Left renal cortex interstitium (tissue), 4 donors: ENCODE measurements at places on chromosomes 7 and 10.

DNA sequence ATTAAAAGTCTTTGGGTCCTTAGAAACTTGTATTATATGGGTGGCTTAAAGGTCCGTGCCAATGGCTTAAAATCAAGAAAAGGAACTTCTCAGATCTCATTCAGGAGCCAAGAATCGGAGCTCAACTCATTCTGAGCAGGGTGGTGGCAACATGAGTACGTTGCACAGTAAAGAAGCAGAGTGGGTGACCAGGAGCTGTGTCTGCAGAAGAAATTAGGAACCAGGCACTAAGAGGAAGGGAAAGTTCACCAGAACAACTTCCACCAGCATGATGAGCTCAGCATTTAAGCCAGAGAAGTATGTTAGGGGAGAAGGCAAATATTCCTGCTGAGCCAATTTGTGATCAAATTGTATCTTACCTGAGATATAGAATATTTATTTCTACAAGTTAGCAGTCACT lies 236.0 kb upstream of the NRP1 start:
- DNase-seq, result no peak

GRCh38 chr10:61774031-61774430 lies 111.3 kb downstream of the CABCOCO1 start:
- no peak for DNase-seq

GRCh38 chr10:79377557-79378382 lies 30.5 kb downstream of the PPIF start:
- no peak for DNase-seq

GRCh38 chr7:157861551-157861950 lies 524.7 kb downstream of the DNAJB6 start:
- DNase-seq, result no peak

- no peak for DNase-seq
Measured at GRCh38 chr10:48623607-48624132, 18.8 kb upstream of the ARHGAP22 start.

- DNase-seq, result no peak
Measured at GRCh38 chr7:86846494-86847190, 202.9 kb downstream of the GRM3 start.
